ENCODE measurements at places on chromosomes 5 and 9.
A peak's percentile ranks its signal among the peaks of the same experiment; 100 is the strongest.

DNA sequence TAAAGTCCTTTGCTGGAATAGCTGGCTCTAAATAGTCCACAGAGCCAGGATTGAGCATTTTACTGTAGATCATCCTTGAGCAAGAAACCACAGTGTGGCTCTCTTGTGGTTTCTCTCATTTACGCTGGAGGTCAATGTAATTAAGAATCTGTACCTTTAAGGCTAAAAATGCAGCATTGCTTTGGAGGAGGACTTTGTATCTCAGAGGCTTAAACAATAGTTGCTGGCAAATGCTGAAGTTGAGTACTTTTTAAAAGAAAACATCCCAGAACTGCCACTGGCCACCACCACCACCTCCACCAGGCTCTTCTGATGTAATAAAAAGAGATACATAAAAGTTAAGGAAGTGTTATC is 177.3 kb upstream of the ADAMTSL1 start:
- no peak for DNase-seq

DNA sequence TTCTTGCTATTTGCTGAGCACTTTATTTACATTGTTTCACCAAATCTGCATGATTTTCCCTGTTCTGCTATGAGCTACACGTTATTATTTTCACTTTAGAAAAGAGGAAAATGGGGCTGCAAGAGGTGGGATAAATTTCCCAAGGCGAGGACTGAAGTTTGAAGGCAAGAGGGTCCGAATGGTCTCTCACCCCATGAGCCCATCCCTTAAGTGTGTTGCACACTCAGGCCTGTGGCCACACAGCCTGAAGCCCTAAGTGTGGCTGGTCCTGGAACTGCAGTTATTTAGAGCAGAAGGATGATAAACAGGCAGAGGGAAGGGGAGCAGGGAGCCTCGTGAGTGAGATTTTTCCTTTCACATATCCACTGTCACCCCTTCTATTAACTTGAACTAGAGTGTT is 7.8 kb downstream of the PDE8B start:
- DNase-seq = no peak

DNA sequence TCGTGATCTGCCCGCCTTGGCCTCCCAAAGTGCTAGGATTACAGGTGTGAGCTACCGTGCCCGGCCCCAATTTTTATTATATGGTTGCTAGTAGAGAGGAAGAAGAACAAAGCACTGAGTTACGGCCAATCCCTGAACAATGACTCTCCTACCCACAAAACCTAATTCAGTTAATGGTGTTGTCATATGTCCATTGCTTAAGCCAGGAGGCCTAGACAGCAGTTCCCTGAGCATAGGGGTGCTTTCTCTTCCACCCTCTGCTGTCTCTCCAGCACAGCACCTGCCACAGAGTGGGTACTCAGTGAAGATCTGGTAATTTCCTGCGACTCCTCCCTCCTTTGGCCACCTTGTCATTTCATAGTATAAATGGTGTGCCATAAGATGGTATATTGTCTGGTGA is 21.4 kb upstream of the LTC4S start:
- no peak for DNase-seq

DNA sequence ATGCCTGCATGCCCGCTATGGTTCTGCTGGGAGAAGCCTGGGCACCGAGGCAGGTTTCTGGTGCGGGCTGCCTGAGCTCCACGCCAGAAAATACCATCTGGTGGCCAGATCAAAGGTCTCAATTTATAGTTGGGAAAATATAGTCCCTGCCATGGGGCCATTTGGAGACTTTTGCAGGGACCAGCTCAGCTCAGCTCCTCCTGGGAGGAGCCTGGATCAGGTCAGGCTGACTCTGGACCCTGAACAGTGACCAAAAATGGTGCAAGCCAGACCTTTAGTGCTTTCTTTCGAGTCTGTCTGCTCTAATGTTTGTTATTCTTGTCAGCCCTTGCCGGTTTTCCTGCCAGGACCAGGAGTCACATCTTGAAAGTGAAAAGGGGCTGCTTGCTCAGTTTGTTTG is 31.8 kb downstream of the HMCN2 start:
- no peak for DNase-seq

DNA sequence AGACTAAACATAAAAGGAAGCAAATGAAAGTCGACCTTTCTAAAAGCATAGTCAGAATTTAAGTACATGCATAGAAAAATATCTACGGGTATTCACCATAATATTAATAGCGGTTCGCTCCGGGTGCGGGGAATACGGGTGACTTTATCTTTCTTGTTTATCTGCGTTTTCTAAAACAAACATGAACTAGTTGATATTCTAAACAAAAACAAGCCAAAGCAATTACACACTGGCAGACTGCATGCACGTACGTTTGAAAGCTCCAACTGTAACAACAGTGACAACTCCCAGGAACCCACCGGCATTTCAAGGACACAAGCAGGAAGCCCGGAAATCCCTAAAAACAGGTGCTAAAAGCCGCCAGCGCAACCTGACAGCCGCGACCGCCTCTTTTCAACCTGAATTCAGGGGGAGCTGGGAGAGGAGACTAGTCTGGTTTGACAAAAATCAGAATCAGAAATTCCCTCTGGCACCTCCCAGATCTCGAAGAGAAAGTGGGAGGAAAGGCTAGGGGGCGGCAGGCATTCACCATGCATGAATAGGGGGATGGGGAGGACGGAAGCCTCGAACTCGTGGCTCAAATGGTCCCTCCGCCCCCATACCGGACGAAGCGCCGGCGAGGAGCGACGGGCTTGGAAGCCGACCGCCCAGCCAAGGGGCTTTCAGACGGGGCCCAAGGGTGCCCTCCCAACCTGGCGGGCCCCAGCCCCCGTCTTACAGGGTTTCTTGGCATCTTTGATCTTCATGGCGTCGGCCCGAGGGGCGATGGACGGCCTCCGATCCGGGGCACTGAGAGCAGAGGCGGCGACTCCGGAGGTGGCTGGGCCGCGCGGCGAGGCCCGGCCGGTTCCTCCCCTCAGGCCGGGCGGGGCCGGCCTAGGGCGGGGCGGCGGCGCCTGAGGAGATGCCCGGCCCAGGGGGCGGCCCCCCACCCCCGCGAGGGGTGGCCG is at the start of gene PANK3:
TSS of gene PANK3 (minus strand) at position 831 of the 950 bp plus-strand sequence. CDS start at position 746, 85 bp downstream.
- DNase-seq = no peak

- DNase-seq = no peak
Observed at GRCh38 chr5:43420241-43420640, 8.1 kb upstream of the CCL28 start.

GRCh38 chr5:87307796-87308423 is 40.2 kb downstream of the RASA1 start:
- no peak for DNase-seq

DNA sequence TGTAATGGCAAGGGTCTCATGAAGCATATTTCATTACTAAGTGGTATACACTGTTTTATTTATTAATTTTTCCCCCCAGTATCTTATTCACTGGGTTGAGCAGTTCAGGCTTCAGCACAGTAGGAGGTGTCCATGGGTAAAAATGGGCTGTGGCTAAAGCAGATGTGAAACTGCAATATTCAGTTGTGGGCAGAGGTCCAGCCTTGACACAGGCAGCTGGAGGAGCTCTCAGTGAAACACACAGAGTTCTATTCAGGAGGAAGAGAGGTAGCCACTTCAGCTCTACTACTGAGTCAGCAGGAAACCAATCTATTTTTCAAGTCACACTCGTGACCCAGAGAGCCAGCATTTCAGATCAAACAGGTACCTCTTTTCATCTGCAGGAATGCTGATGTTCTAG is 418.3 kb downstream of the CDH10 start:
- DNase-seq = no peak

DNA sequence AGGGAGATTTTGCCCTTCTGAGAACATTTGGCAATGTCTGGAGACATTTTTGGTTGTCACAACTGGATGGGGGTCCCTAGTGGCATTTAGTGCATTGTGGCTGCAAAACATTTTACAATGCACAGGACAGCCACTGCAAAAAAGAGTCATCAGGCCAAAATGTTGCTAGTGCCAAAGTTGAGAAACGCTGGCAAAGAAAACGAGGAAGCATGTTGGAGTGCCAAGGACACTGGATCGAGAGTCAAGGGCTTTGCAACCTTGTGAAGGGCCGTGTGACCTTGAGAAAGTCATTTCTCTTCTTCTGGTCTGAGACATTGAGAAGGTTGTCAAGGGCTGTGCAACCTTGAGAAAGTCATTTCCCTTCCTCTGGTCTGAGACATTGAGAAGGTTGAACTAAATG is 45.7 kb upstream of the FRRS1L start:
- DNase-seq = no peak

- DNase-seq = no peak
Observed at GRCh38 chr9:98550206-98550820, 158.4 kb downstream of the GABBR2 start.

DNA sequence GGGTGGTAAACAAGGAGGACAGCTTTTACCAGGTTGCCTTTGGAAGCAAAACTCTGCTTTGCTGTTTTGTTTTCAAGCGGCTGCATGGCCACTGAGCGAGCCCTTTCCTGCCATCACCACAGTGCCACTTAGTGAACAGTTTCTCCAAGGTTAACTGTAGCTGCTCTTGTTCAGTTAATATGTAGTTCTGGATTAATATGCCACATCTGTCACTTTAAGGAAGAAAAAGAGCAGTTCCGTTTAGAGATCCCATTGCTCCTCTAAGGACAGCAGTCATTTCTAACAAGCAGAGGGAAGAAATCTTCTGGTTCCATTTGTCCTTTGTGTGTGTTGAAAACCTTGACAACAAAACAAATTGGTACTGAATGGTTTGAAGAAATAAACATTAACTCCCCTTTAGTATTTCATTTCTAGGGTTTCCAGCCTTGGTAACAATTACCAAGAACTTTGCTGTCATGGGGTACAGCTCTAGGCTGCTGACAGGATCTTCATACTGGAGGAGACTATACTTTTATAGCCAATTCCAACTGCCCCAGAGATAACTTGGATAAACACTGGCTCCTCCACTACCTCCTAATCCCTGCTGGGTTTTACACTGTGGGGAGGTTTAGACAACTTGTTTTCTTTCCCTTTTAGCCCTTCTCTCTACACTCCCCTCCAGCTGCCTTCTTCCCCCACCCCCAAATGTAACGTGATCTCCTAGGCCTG is 10.3 kb upstream of the ABL1 start:
- no peak for DNase-seq

DNA sequence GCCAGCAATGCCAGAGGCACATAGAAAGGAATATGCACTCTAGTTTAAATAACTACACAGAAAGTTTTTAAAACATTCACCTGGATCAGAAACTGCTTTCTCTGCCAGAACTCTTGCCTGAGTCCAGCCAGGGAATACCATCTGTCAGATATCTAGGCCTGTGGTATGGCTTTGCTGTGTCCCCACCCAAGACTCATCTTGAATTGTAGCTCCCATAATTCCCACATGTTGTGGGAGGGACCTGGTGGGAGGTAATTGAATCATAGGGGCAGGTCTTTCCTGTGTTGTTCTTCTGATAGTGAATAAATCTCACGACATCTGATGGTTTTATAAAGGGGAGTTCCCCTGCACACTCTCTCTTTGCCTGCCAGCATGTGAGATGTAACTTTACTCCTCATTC is 41.5 kb upstream of the KCNV2 start:
- DNase-seq = no peak

GRCh38 chr5:44949687-44950086 is 140.9 kb downstream of the MRPS30 start:
- no peak for DNase-seq

- DNase-seq = peak; percentile 71
Observed at GRCh38 chr5:175696139-175696854, 38.4 kb downstream of the HRH2 start.
